ENCODE measurements at places on chromosomes 16 and 17. TPM values are rescaled to one million over a fixed set of nuclear protein-coding genes. Genes with fewer than 3 reads are reported as not detected.

The GALK1 gene
- total RNA-seq, result 38.1 TPM

The CEP295NL gene
- total RNA-seq, result 1.6 TPM

The PRR35 gene
- total RNA-seq, result not detected

The MSLN gene
- 55.5 TPM for total RNA-seq

DNA sequence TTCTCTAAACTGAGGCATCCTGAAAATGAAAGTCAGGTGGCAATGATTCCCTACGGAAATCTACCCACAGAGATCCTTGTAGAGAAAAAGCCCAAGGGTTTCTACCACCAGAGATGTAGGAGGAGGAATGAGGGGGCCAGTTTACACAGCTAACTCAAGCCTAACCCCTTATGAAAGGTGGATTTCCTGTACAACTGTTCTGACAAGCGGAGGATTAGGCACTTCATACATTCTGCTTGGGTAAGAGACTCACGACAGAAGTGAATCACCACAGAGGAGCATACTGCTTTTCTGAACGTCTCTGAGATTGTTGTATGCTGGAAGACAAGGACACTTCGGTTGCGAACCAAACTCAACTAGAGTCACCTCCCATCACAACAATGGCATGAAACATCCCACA, 72.7 kb downstream of the SMG6 start:
- peaks cover 20% of the 10 kb centered on the region for H3K4me1 ChIP-seq
- H3K36me3 ChIP-seq, result peaks cover 21% of the 10 kb centered on the region
- no peak overlapping the region for H3K4me3 ChIP-seq
- peak overlapping the region; percentile 43 for H3K27ac ChIP-seq
- DNase-seq, result no peak

The ODAD4 gene
- total RNA-seq, result 3.2 TPM

- no peaks in the 10 kb centered on the region for H3K27me3 ChIP-seq
- peaks cover 6% of the 10 kb centered on the region for H3K4me1 ChIP-seq
- no peak overlapping the region for H3K27ac ChIP-seq
- no peaks in the 10 kb centered on the region for H3K36me3 ChIP-seq
- no peak for DNase-seq
Observed at GRCh38 chr17:62093188-62094155, 28.4 kb upstream of the MED13 start.

- no peak overlapping the region for H3K27ac ChIP-seq
- DNase-seq, result no peak
Observed at GRCh38 chr16:24984903-24985675, 30.1 kb downstream of the ARHGAP17 start.

DNA sequence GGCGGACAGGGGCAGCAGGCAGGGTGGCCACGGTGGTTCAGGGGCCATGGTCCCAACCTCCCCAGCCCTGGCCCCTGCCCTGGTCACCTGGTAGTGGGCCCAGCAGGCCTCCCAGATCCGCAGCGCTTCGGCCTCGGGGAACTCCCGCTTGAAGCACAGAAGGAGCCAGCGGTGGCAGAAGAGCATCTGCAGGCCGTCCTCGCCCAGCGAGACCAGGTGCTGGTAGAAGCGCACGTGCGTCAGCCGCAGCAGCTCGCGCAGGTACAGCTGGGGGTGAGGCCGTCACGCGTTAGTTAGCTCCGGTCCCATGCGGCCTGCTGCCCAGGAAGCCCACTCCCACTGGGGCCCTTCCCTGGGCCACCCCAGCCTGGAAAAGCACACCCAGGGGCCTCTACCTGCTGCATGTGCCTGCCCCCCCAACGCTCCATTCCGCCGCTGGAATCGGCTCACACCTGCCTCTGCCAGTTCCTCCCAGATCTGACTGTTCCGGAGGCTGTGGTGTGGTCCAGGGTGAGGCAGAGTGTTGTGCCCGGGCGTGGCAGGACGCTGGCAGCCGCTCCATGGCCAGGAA, 90.8 kb downstream of the TBC1D16 start:
- no peaks in the 10 kb centered on the region for H3K4me1 ChIP-seq
- H3K36me3 ChIP-seq, result no peaks in the 10 kb centered on the region
- no peak for DNase-seq
- no peaks in the 10 kb centered on the region for H3K27me3 ChIP-seq

DNA sequence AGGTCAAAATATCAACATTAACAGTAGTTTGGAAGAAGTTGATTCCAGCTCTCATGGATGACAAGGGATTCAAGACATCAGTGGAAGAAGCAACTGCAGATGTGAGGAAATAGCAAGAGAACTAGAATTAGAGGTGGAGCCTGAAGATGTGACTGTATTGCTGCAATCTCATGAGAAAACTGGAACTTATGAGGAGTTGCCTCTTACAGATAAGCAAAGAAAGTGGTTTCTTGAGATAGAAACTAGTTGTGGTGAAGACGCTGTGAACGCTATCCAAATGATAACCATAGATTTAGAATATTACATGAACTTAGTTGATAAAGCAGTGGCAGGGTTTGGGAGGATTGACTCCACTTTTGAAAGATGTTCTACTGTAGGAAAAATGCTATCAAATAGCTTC, 67.8 kb downstream of the GOSR1 start:
- H3K4me3 ChIP-seq, result no peak overlapping the region
- no peak overlapping the region for H3K27ac ChIP-seq
- no peaks in the 10 kb centered on the region for H3K36me3 ChIP-seq
- H3K4me1 ChIP-seq, result no peaks in the 10 kb centered on the region
- no peak for DNase-seq

GRCh38 chr16:70523743-70524398, at the start of gene SF3B3:
TSS of gene SF3B3 (plus strand) at chr16:70523816. CDS start at chr16:70526657, 2,841 bp downstream.
- H3K4me1 ChIP-seq, result peaks cover 18% of the 10 kb centered on the region
- no peaks in the 10 kb centered on the region for H3K27me3 ChIP-seq
- no peaks in the 10 kb centered on the region for H3K36me3 ChIP-seq
- H3K4me3 ChIP-seq, result peak within 1 kb of the TSS; percentile 72

- H3K4me1 ChIP-seq, result peaks cover 4% of the 10 kb centered on the region
- no peak for DNase-seq
- H3K4me3 ChIP-seq, result peak overlapping the region; percentile 44
Observed at GRCh38 chr17:15257796-15258512, 7.2 kb downstream of the PMP22 start.

DNA sequence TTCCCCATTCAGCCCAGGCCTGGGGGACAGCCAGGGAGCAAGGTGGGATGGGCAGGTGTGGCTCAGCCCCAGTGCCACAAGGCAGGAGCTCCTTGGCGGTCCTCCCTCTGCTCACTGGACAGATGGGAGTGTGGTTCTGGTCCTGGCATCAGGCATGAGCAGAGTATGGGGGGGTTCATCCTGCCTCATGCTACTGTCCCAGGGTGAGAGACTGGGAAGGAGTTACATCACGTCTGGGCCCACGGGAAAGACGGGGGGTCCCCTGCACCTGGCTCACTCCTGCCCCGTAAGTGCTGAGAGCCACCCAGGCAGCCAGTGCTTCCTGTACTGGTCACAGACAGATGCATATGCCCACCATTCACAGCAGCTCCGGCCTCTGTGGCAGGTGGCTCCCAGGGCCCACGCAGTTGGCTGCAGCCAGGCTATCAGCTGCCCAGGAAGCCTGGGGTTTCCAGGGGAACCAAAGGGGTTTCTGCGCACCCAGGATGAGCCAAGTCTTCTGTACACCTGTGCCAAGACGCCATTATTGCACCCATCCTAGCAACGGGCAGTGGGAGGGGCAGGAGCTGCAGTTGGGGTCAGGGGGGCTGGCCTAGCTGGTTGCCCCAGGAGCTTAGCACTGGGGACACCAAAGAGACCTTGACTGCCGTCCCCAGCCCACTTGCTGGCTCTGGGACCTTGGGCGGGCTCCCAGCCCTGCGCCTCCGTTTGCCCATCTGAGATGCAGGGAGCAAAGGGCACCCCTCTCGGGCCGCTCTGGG, 1.9 kb downstream of the BAIAP3 start:
- no peak for DNase-seq
- H3K27me3 ChIP-seq, result peaks cover 34% of the 10 kb centered on the region
- H3K4me1 ChIP-seq, result peaks cover 5% of the 10 kb centered on the region

DNA sequence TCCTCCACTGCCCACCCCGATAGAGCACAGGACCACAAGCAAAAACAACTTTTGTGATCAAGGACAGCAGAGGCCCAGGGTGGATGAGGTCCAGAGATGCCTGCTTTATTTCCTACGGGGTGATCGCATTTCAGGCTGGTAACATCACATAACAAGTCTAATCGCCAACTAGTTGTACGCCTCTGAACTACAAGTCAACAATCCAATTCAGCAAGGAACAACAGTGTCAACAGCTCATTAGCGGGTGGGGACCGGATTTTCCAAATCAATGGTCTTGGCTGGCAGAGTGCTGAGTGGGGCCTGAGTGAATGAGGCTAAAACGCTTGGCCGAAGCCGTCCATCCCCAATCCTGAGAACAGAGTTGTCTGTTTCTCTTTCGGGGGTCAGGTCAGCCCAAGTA, 17.1 kb downstream of the MRM3 start:
- no peaks in the 10 kb centered on the region for H3K27me3 ChIP-seq
- peaks cover 11% of the 10 kb centered on the region for H3K4me1 ChIP-seq
- no peaks in the 10 kb centered on the region for H3K36me3 ChIP-seq

- H3K36me3 ChIP-seq, result no peaks in the 10 kb centered on the region
- H3K27ac ChIP-seq, result no peak overlapping the region
- no peak overlapping the region for H3K4me3 ChIP-seq
- no peak for DNase-seq
Observed at GRCh38 chr17:34716291-34716690, 136.9 kb downstream of the TMEM132E start.

DNA sequence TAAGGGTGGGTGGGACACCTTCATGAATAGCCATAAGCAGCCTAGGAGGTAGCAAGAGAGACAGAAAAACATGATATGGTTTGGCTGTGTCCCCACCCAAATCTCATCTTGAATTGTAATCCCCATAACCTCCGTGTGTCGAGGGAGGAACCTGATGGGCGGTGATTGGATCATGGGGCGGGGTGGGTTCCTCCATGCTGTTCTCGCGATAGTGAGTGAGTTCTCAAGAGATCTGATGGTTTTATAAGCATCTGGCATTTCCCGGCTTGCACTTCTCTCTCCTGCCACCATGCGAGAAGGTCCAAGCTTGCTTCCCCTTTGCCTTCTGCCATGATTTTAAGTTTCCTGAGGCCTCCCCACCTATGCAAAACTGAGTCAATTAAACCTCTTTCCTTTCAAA, 259.1 kb upstream of the ERCC4 start:
- no peaks in the 10 kb centered on the region for H3K27me3 ChIP-seq
- H3K4me3 ChIP-seq, result no peak overlapping the region
- no peaks in the 10 kb centered on the region for H3K36me3 ChIP-seq
- no peak for DNase-seq

The NLRC3 gene
- 1.9 TPM for total RNA-seq

The KRT39 gene
- total RNA-seq, result not detected

DNA sequence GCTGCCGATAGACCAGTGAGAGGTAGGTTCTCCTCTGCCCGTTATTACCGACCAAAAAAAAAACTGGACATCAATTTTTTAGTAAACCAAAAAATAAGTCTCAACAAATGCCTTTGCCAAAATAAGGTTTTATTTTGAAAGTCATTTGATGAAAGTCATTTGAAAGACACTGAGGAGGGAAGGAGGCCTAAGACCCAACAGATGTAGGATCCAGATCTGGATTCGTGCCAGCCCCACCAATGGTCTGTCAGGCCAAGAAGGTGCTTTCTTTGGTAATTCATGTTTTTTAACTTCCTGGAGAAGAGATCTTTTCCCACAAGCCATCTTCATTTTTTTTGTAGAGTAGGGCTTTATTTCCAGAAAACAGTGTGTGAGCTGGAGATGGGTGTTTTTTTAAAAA, 18.1 kb downstream of the NTAN1 start:
- H3K27ac ChIP-seq, result no peak overlapping the region
- no peaks in the 10 kb centered on the region for H3K27me3 ChIP-seq
- no peak overlapping the region for H3K4me3 ChIP-seq

DNA sequence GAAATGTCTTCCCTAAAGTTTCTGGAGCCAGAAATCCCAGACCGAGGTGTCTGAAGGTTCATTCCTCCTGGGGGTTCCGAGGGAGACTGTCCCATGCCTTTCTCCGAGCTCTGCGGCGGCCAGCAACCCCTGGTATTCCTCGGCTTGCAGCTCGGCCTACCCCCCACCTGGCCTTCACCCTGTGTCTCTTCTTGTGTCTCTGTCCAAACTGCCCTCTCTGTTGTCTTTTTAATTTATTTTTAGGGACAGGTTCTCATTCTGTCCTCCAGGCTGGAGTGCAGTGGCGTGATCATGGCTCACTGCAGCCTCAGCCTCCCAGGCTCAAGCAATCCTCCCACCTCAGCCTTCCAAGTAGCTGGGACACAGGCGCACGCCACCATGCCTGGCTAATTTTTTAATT, 211.7 kb downstream of the SEC14L1 start:
- H3K27ac ChIP-seq, result no peak overlapping the region
- DNase-seq, result no peak
- peaks cover 5% of the 10 kb centered on the region for H3K4me1 ChIP-seq
- H3K4me3 ChIP-seq, result no peak overlapping the region

DNA sequence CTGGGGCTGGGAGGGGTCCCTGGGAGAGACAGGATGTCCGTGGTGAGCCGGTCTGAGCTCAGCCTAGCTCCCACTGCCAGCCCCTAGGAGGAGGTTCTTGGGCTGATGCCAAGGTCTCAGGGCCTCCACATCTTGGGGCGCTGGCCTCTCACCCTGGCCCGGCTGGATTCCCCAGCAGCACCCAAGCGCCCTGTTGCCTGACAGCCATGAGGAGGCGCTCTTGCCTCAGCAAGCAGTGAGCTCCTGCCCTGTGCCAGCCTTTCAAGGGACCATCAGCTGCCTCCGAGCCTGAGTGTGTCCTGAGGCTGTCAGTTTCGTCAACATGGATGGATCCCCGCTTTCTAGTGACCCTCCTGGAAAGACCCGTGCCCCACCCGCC, 234.9 kb upstream of the CIBAR2 start:
- H3K27ac ChIP-seq, result no peak overlapping the region
- no peaks in the 10 kb centered on the region for H3K4me1 ChIP-seq
- no peak overlapping the region for H3K4me3 ChIP-seq
- H3K27me3 ChIP-seq, result no peaks in the 10 kb centered on the region
- no peaks in the 10 kb centered on the region for H3K36me3 ChIP-seq

DNA sequence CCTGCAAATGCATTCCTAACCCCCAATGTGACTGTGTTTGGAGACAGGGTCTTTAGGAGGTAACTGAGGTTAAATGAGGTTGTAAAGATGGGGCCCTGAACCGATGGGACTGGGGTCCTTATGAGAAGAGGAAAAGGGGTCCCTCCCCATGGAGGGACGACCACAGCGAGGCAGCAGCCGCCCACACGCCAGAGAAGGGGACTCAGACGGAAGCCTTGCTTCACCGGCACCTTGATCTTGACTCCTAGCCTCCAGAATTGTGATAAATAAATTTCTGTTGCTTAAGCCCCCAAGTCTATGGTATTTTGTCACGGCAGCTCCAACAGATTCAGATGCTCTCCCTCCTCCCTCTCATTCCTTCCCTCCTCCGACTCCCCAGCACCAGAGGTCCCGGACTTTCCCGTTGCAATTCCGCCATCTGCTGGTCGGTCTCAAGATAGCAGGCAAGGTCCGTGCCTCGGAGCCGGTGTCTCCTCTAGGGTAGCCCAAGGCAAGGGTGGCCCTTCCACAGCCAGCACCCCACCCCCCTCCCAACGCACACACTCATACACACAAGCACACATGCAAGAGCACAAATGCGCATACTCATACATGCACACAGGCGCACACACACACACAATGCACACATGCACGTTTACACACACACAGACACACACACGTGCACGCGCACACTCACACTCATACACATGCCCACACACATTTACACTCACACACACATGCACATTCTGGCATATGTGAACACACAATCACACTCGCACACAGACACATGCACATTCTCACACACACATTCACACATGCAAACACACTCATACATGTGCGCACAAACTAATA, 23.1 kb upstream of the C16orf78 start:
- no peaks in the 10 kb centered on the region for H3K4me1 ChIP-seq
- H3K36me3 ChIP-seq, result no peaks in the 10 kb centered on the region
- H3K4me3 ChIP-seq, result no peak overlapping the region
- H3K27me3 ChIP-seq, result no peaks in the 10 kb centered on the region
- no peak overlapping the region for H3K27ac ChIP-seq

The RAB37 gene
- 3.2 TPM for total RNA-seq

All from left lung (tissue), 14 donors.